ENCODE measurements at places on chromosomes 7 and 10. TPM values are rescaled to one million over a fixed set of nuclear protein-coding genes. Genes with fewer than 3 reads are reported as not detected.
A peak's percentile ranks its signal among the peaks of the same experiment; 100 is the strongest.

DNA sequence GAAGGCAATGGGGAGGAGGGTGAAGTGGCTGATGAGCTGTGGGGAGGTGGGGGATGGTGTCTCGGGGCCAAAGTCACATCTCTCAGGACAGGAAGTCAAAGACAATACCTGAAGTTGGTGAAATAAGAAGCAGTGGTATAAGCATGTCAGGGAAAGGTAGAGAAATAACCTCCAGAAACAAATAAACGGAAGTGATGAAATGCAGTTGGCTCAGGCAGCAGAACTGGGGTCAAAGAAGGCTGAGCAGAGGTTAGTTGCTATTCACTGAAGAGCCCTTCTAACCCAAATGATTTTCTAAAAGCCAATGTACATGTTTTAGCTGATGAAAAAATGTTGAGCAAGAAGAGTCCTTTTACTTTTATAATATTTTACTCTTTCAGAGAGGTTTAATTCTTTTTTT lies 78.6 kb upstream of the ADRB1 start:
- peaks cover 22% of the 10 kb centered on the region for H3K4me1 ChIP-seq
- H3K27me3 ChIP-seq: no peaks in the 10 kb centered on the region
- no peak for DNase-seq

The GIMAP1 gene
- not detected for total RNA-seq

The CCDC201 gene
- not detected for total RNA-seq

The AMPH gene
- total RNA-seq: not detected

GRCh38 chr10:63633677-63634487 lies 112.7 kb downstream of the REEP3 start:
- H3K36me3 ChIP-seq: no peaks in the 10 kb centered on the region
- peak; percentile 42 for DNase-seq
- H3K27me3 ChIP-seq: no peaks in the 10 kb centered on the region
- peaks cover 19% of the 10 kb centered on the region for H3K4me1 ChIP-seq

- no peak overlapping the region for H3K27ac ChIP-seq
- no peak overlapping the region for H3K4me3 ChIP-seq
- peaks cover 20% of the 10 kb centered on the region for H3K36me3 ChIP-seq
- peaks cover 27% of the 10 kb centered on the region for H3K4me1 ChIP-seq
- no peak for DNase-seq
These were observed 86.6 kb downstream of the RAPGEF5 start for GRCh38 chr7:22270371-22270770.

The C10orf105 gene
- not detected for total RNA-seq
